ENCODE measurements at places on chromosomes 4 and X.

GRCh38 chr4:174828845-174829701 lies at the start of gene GLRA3:
Gene GLRA3 (minus strand): TSS chr4:174829247. CDS start chr4:174828811, 436 bp downstream.
- DNase-seq: no peak

- DNase-seq: no peak
Measured at GRCh38 chr4:98203332-98204235, 57.6 kb upstream of the RAP1GDS1 start.

DNA sequence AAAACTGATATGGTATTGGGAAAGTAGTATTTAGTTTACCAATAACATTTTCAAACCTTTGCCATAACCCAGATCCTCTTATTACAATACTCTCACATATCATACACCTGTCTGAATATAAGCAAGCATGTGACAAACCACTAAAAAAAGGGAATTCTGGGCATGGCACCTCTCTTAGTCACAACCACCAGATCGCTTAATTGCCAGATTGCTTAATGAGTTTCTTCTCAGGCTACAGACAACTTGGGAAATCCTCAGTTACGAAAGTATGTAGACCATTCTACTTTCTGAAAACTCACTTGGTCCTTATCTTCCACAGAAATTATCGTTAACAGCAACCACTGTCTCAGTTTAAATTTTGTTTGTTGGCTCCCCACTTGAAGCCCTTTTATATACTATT lies 2.1 kb downstream of the NAF1 start:
- no peak for DNase-seq

DNA sequence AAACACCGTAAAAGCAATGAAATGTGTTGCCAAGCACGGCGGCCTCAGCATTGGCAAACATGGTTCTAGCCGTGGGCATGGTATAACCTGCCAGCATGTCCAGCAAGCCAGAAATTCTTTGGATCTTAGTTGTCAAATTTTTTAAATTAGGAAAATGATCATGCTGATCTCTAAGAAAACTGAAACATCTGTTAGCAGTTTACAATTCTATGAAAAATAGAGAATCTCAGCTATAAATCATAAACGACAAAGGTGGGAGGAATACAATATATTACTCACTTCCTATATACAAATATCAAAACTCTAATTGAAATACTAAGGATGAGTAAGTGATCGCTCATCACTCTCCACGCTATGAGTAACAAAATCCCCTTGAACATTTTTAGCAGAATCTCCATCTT lies 130.3 kb downstream of the ADGRA3 start:
- DNase-seq: no peak

DNA sequence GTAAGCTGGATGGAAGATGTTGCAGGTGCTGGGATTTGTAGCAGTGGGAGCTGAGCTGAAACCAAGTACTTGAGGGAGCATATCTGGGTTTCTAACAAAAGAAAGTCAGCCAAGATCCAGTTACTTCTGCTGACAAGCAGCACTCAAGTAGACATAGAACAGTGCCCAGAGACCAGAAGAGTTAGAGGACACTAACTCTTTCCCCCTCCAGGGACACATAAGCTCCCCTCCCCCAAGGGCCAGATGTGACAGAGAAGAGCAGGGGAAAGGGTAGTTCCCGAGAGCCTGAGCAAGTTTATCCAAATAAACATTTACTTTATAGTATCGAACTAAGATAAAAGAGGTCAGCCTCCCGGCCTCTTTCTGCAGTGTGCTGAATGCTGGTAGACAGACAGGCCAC lies 12.2 kb downstream of the TRPC3 start:
- DNase-seq: no peak

DNA sequence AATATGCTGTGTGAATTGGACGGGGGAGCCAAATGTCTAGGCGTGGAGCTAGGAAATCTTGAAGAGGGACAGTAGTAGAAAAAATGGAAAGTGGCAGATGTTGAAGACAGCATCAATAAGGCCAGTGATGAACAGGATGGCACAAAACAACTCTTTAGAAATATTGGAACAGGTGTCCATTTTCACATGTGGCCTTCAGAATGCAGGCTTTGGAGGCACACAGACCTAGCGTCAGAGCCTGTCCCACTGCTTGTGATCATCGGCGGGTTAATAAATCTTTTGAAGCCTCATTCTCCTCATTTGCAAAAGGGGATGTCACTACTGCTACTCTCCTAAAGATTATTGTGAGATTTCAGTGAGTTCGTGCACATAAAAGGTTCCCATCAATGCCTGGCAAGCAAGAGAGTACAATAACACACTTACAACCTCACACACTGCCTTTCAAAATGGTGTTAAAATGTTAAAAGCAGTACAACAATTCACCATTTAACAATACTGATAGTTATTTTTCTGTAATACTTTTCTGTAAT lies 2.4 kb downstream of the PDLIM3 start:
- no peak for DNase-seq

- no peak for DNase-seq
Measured at GRCh38 chr4:18366892-18367291, 345.3 kb upstream of the LCORL start.

DNA sequence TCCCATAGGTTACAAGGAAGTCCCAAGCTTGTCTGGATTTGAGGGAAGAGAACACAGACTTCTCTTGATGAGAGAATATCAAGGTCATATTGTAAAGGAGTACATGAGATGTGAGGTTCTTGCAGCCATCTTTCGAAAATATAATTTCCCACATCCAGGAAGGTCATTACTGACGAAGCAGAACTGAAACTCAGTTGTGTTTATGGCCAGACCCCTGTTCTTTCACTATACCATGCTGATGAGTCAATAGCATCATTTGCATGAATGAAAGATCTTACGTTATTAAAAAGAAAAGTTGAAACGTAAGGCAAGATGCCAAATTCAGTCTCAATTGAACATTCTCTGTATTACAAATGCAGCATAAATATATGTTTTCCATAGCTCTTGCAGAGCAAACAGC lies 14.2 kb upstream of the CCDC149 start:
- DNase-seq: no peak

DNA sequence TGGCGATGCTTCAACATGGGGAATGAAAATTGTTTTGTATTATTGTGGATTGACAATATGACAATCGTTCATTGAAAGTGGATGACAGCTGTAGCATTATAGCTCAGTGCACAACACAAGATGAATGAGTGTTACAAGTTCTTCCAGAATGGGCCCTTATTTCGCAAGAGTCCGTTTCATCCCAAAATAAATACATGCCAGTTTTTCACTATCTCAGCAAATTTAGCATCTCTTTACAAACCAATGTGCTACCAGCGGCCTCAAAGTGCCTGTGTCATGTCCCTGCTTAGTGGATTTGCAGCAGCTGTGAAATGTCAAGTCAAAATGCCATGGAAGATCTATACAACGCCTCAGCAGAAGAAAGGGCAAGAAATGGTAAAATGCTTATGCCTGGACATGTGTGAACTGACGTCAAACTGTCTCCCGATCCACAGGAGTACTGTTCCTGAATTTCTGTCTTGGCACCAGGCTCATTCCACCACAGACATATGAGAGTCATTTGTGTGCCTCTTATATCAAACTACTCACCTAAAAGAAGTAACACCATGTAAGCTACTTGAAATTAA lies 109.6 kb downstream of the MAML3 start:
- no peak for DNase-seq

GRCh38 chrX:133983256-133983973 lies 2.0 kb downstream of the GPC3 start:
- DNase-seq: no peak

- no peak for DNase-seq
Measured at GRCh38 chrX:110032534-110033147, 29.7 kb downstream of the TMEM164 start.

DNA sequence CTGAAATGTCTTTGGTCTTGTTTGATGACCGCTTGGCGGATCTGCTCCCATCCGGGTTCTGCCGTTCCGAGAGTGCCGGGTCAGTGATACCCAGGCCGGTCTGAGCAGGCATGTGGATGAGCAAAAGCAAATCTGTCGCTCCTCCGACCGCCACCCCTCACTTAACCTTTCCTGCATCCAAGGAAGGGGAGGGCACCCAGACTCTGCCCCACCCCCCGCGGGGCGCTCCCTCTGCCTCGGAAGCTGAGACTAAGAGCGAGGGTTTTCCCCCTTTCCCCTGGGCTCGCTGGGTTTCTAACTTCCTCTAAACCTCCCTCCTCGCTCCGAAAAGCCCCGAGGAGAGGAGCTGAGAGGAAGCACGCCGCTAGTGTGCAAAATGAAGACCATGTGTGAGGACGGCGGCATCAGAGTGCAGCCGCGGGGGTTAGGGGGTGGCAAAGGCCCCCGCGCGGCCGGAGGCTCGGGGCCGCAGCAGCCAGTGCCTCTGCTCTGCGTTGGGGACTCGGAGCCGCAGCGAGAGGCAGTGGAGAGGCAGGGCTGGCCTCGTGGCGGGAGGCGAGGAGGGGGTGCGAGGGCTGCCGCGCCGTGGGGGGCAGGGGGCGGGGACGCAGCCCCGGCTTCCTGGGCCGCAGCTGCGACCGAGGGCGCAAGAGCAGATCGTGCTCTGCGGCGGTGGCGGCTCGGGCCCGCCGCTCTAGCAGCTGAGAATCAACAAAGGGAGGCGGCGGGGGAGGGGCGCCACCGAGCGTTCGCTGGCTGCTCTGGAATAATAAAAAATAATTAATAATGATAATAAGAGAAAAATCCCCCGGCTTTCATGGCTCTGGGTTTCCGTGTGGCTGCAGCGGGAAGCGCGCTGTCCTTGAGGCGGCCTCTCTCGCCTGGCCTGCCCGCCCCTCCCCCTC lies 55.8 kb upstream of the BCOR start:
- no peak for DNase-seq

DNA sequence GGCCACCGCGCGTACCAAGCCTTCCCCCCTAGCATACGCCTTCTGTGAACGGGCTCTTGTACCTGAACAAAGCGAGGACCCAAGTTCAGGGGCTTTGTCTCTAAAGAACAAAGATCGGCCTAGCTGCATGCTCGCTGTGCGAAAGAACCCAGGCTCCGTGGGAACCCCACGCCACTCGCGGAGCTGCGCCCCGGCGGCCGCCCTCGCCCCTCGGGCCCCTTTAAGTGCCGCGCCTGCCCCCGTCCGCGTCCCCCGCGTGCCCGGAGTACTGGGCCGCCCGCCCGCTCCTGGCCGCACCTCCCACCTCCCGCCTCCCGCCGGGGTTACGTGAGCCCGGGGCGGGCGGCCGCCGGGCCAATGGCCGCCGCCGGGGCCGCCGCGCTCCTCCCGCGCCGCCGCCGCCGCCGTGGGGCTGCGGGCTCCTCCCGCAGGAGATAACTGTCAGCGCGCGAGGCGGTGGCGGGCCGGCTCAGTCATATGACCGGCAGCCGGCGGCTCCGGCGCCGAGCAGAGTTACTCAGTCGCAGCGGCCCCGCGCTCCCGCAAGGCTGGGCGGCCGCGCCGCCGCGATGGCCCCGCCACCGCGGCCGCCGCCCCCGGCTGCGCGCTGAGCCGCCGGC lies at the start of gene FNIP2:
Gene FNIP2 (plus strand): TSS at position 472 of the 620 bp plus-strand sequence. CDS start 187 bp downstream, outside the sequence.
- peak; percentile 62 for DNase-seq

DNA sequence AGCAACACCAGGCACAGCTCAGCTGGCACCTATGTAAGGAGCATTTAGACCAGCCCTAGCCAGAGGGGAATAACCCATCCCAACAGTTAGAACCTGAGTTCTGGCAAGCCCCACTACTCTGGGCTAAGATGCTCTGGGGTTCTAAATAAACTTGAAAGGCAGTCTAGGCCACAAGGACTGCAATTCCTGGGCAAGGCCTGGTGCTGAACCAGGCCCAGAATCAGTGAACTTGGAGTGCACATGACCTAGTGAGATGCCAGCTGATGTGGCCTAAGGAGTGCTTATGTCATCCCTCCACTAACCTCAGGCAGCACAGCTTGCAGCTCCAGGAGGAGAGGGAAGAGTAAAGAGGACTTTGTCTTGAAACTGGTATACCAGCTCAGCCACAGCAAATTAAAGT lies 7.6 kb upstream of the PRRG3 start:
- no peak for DNase-seq

GRCh38 chr4:189092581-189092980 lies 848.1 kb upstream of the FRG1 start:
- no peak for DNase-seq

DNA sequence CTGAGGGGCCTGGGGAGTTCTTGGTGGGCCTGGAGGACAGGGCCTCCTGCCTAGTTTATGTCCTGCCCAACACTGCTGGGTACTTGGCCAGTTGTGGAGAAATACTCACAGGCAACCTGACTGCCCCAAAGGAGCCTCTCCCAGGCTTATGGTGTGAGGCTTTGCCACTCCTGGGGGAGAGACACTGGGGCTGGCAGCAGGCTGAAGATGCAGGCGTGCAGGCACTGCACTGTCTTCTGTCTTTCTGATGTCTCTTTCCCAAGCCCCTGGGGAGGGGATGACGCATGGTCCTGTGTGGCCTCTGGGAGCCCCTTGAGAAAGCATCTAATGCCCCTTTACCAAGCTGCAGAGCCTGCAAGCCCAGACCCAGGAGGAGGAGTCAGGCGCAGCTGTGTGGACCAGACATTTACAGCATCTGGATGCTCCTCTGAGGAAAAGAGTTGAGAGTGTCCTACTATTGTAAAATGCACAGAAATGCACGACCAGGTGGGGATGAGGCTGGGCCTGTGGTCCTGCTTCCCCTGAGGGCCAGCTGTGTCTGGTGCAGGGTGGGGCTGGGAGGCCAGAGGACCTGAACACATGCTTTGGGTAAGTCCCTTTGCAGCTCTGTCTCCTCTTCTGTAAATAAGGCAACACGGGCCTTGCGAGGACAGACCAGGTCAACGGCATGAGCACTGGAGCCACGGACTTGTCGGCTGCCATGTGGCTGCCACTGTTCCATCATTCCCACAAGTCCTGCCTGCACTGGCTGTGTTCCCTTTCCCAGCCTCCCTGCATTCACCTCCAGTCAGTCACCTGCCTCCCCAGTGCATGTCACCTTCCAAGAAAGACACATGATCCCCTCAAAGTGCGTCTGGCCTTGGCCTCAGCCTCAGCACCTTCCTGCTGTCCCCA lies 8.4 kb downstream of the TMEM271 start:
- no peak for DNase-seq

DNA sequence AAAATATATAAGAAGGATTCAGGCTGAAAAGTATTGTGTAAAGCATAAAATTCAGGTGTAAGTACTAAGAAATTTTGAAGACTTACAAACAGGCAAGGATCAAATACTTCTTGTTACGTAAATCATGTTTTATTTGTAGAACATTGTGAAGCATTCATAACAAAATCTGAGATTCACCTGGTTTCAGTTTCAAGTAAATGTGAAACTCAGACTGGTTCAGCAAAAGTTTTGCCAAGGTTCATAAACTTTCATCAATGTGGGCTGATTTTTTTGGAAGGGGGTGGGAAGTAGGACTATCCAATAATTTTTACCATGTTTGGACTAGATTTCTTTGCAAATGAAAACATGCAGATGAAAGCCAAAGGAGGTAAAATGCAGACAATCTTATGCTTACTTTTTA lies 527.7 kb downstream of the ANKRD50 start:
- no peak for DNase-seq

GRCh38 chr4:170698334-170698733 lies 608.6 kb upstream of the AADAT start:
- DNase-seq: no peak

GRCh38 chr4:98606894-98607293 lies 51.5 kb downstream of the TSPAN5 start:
- no peak for DNase-seq

DNA sequence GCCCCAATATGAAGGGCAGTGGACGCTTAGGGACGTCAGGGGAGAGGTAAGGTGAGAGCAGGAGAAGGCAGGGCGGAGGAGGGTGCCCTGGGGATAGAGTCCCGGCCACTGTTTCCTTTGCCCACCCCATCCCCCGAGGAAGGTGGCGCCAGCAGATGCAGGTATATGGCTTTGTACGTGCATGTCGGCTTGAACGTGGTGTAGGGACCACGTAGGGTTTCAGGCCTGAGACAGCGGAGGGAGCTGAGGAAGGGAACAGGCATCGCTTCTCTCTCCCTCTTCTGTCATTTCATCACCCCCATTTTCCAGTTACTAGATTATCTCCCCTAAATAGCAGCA lies 97.9 kb downstream of the PHKA2 start:
- DNase-seq: no peak
